ENCODE measurements at places on chromosomes 12 and 14. TPM values are rescaled to one million over a fixed set of nuclear protein-coding genes. Genes with fewer than 3 reads are reported as not detected.

The LIN7A gene
- total RNA-seq = not detected

The LGR5 gene
- not detected for total RNA-seq

The SLC24A4 gene
- total RNA-seq = under 0.01 TPM

The SLC17A8 gene
- not detected for total RNA-seq

The DPPA3 gene
- total RNA-seq = not detected

The TMPRSS12 gene
- not detected for total RNA-seq
